Prostate gland (tissue), 2 donors: ENCODE measurements at places on chromosomes 11 and 22. TPM values are rescaled to one million over a fixed set of nuclear protein-coding genes. Genes with fewer than 3 reads are reported as not detected.

The UBQLNL gene
- 1.6 TPM for total RNA-seq

The PNPLA3 gene
- total RNA-seq: 0.28 TPM

The JAM3 gene
- total RNA-seq: 21.3 TPM

The FOLR1 gene
- not detected for total RNA-seq

The NLRP6 gene
- total RNA-seq: 0.18 TPM

The ME3 gene
- total RNA-seq: 31.4 TPM

The LARGE1 gene
- 18.6 TPM for total RNA-seq

The MS4A4A gene
- 10.6 TPM for total RNA-seq

The GAB2 gene
- 7.4 TPM for total RNA-seq

GRCh38 chr22:47343611-47344010 lies 581.2 kb downstream of the TBC1D22A start:
- no peaks in the 10 kb centered on the region for H3K36me3 ChIP-seq
- no peak overlapping the region for H3K27ac ChIP-seq
- DNase-seq: no peak

- DNase-seq: no peak
- H3K4me3 ChIP-seq: no peak overlapping the region
- H3K27me3 ChIP-seq: no peaks in the 10 kb centered on the region
- H3K36me3 ChIP-seq: no peaks in the 10 kb centered on the region
- no peaks in the 10 kb centered on the region for H3K4me1 ChIP-seq
Observed at GRCh38 chr11:9708544-9708943, 44.7 kb downstream of the SWAP70 start.

GRCh38 chr22:38110008-38110862 lies at the start of gene BAIAP2L2:
Gene BAIAP2L2 (minus strand): TSS chr22:38110684. CDS start chr22:38110525, 159 bp downstream.
- H3K27ac ChIP-seq: no peak within 1 kb of the TSS
- no peaks in the 10 kb centered on the region for H3K27me3 ChIP-seq

DNA sequence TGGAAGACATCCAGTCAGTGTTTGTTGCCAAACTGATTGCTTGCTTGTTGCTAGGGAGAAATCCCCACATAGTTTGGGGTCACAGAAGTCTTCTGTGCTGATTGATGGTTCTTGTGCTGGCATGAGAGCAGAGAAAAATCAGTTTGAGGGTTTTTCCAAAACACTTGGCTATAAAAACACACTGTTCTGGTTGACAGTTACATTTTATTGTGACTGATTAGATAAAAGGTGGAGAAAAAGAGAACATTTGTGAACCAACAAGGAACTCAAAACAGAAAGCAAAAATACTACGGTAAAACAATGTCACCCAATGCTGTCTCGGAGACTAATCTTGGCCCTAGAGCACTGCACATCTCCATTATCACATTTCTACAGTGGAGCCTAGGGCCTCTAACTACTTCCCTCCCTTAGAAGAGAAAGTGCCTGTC lies 14.4 kb upstream of the EIF4G2 start:
- DNase-seq: no peak
- no peaks in the 10 kb centered on the region for H3K27me3 ChIP-seq
- no peak overlapping the region for H3K27ac ChIP-seq
- H3K4me1 ChIP-seq: no peaks in the 10 kb centered on the region

DNA sequence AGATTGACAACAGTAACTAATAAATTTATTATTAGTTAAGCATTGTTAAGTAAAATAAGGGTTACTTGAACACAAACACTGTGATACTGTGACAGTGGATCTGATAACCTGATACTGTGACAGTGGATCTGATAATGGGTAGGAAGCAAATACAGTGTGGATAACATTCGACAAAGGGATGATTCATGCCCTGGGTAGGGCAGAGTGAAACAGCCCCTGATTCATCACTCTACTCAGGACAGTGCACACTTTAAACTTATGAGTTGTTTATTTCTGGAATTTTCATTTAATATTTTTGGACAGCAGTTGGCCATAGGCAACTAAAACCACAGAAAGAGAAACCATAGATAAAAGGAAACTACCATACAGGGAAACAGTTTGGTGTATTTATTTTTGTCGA lies 60.8 kb upstream of the CTSC start:
- no peaks in the 10 kb centered on the region for H3K36me3 ChIP-seq
- no peaks in the 10 kb centered on the region for H3K4me1 ChIP-seq
- H3K27me3 ChIP-seq: no peaks in the 10 kb centered on the region
- no peak overlapping the region for H3K4me3 ChIP-seq
- no peak for DNase-seq
- H3K27ac ChIP-seq: no peak overlapping the region

GRCh38 chr11:26109658-26110368 lies 222.1 kb upstream of the ANO3 start:
- H3K36me3 ChIP-seq: no peaks in the 10 kb centered on the region
- H3K27ac ChIP-seq: no peak overlapping the region
- no peaks in the 10 kb centered on the region for H3K4me1 ChIP-seq
- DNase-seq: no peak
- no peak overlapping the region for H3K4me3 ChIP-seq

DNA sequence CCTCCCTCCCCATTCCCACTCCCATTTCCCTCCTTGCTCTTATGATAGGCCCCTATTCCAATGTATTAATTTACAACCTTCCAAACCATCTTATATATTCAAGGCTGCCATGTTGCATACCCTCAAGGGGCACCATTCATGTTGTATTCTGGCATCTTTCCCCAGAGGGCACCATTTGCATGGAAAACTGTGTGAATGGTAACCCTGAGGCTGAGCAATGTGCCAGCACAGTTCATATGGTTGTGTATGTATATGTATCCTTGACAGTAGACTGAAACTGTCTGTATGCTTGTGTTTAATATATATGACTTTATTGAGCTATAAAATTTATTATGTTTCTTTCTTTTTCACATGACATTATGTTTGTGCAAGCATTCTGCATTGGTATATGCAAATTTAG lies 7.3 kb downstream of the RASSF10 start:
- no peak for DNase-seq
- no peak overlapping the region for H3K4me3 ChIP-seq
- H3K4me1 ChIP-seq: no peaks in the 10 kb centered on the region
- H3K36me3 ChIP-seq: no peaks in the 10 kb centered on the region
- no peaks in the 10 kb centered on the region for H3K27me3 ChIP-seq
- H3K27ac ChIP-seq: no peak overlapping the region

DNA sequence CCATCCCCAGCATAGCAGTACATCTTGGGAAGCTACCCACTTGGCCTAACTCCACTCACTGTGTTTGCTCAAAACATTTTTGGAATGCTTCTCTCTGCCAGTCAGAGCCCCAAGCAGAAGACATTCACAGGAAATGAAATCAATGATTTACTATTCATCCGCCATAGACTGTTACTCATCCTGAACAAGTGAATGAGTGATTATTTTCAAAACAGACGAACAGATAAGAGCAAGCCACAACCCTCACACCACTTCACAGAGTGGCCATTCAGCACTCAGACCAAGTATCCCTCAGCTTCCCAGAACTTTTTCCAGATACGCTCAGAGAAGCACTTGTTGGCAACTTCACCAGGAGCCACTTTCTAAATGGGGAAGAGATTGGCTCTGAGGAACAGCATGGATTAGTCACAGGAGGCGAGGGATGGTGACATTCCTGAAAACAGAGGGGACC lies 13.0 kb upstream of the UBASH3B start:
- H3K4me3 ChIP-seq: no peak overlapping the region
- no peaks in the 10 kb centered on the region for H3K36me3 ChIP-seq
- DNase-seq: no peak

DNA sequence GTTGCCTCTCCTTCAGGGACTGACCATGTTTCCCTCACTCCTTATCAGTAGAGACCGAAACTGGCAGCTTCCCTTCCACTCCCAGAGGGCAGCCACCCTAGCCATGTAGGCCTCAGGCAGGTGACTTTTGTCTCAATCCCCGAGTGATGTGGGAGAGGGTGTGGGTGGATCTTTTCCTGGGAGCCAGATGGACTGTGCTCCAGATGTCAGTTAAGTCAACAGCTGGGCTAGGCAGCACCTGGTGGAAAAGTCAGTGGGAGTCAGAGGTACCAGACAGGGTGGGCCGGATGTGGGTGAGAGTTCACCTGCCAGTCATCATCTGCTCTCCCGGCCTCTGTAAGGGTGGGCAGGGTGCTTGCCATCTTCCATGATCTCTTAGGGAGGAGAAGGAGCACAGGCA lies 1.9 kb downstream of the BANF1 start:
- no peaks in the 10 kb centered on the region for H3K27me3 ChIP-seq
- H3K27ac ChIP-seq: no peak overlapping the region
- H3K4me1 ChIP-seq: peaks cover 9% of the 10 kb centered on the region
- no peak overlapping the region for H3K4me3 ChIP-seq
